ENCODE measurements at places on chromosomes 3 and 15.

GRCh38 chr15:38714309-38715072 is 149.9 kb upstream of the RASGRP1 start:
- DNase-seq = no peak

DNA sequence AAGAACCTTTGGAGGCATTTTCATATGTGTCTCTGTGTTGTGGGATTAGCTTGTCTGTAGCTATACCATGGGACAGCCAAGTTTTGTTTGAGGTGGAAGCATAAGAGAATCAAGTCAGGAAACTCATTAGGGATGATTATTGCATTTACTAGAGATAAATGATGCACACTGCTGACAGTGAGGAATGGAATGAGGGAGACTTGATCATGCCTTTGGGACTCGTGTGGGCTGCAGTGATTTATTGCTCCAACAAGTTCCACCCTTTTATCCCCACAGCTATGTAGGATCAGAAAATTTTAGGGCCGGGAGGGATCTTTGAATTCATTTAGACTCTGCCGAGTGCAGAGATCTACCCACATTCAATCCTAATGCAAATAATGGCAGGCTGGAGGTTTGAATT is 16.3 kb downstream of the ZNF385D start:
- DNase-seq = no peak

DNA sequence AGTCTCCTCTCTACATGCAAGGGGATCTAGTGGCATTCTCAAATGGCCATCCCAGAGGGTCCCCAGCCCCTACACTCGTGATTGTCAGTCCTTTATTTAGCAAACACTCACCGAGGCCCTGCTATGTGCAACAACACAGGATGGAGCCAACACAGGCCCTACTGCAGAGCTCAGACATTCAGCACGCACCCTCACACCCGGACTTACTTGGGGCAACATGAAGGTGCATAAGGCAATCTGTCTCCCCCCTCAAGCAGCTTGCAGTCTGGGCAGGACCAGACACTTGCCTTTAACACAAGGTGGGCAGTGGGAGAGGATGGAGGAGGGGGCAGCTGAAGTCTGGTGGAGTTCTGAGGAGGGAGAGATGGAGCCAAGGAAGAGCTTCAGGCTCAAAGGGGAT is 258.4 kb downstream of the XXYLT1 start:
- DNase-seq = no peak

GRCh38 chr3:138681463-138682220 is 73.1 kb downstream of the FAIM start:
- no peak for DNase-seq

DNA sequence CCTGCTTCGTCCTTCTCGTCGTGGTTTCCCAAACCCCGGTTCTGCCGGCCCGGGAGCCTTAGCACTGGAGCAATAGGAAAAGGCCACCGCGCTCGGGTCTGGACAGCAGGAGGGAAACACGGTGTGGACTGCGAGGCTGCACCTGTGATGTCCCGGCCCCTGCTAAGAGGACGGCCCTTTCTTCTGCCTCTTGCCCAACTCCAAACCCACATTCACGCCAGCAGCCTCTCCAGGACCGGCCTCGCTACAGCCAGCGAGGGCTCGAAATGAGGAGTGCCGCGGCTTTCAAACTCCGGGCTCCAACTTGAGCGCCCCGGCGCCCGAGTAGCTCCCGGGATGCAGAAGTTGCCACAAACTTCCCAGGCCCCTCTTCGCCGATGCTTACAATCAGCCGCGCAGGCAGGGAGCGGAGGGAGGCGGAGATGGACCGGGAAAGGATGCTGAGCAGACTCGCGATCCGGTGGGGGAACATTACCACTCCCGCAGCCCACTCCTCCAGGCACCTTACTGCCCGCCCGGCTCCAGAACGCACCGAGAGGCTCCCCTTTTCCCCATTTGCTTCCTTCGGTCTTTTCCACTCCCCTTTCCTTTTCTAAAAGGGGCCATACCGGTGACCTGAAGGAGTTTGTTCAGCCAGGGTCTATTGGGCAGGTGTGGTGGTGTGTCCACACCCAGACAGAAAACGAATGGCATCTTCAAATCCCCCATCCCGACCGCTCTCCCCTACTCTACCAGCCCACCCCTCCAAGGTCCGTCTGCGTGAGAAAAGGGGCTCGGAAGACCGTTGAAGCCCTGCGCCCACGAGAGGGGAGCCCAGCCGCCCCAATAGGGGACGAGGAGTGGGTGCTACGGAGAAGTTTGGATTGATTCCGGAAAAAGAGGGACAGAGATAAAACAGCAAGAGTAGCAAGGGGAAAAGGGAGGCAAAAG is 18.8 kb upstream of the SATB1 start:
- peak; percentile 68 for DNase-seq

GRCh38 chr3:151135541-151136337 is 50.3 kb downstream of the MED12L start:
- no peak for DNase-seq

DNA sequence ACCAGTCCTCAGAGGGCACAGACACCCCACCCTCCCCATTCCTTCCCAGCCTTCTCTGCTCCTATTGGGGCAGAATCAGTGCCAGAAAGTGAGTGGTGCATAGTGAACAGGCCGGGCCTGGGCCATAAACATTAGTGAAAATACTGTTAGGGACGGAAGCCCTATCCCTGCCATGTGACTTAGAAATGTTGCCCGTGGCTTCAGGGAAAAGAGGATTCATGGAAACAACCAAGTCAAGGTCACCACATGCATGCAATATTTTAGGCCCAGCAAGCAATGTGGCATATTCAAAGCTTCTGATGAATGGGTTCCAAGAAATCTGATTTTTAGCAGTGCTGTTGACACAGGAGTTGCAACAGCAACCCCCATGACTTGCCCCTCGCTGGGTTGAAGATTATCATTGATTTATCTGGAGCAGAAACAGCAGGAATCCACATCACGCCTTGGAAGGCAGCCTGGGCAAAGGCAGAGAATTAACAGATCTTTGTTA is 52.3 kb downstream of the CCNL1 start:
- no peak for DNase-seq

- no peak for DNase-seq
Observed at GRCh38 chr3:62135741-62136140, 237.6 kb downstream of the FEZF2 start.

DNA sequence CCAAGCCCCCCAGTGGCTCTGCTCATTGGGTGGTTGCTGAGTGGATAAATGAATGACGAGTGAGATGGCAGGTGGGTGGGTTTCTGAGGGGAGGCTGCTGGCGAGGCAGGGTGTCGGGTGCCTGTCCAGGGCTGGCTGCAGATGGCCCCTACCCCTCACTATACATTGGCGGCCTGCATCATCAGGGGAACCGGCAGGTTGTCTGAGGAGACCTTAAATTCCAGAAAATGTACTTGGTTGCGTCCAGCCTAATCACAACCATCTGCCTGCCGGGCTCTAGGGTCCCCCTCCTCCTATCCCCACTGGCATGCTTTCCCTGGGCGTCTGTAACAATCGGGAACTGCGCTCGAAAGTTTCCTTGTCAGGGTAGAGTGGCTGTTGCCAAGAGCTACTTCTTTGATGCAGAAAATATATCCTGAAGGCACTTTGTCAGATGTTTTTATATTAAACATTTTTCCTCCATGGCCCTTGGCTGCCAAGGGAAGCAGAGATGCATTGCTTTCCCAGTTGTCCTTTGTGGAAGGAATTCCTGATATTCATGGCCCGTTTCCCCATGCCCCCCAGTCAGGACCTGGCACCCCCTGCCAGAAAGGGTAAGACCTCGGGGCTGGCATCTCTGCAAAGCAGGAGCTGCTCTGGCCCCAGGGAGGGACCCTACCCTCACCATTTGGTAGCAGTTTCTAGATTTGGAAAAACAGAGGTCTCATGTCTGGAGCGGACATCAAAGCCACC is 22.9 kb downstream of the SMAD6 start:
- no peak for DNase-seq

DNA sequence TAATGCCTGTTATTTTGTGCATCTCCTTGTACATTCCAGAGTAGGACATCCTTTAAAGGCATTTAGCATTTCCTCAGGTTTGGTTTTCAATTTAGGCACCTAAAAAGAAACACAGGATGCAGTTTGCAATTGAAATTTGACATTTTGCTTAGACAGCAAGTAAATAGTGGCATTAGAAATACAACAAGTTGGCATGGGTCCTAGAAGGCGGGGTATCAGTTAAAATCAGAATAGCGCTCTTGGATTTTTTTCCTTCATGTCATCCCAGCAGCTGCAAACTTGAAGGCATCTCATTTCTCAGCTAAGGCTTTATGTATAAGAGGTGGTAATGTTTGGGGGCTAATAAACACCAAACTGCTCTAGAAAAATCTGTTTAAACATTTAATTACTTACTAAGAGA is 47.5 kb upstream of the SKOR1 start:
- DNase-seq = no peak

DNA sequence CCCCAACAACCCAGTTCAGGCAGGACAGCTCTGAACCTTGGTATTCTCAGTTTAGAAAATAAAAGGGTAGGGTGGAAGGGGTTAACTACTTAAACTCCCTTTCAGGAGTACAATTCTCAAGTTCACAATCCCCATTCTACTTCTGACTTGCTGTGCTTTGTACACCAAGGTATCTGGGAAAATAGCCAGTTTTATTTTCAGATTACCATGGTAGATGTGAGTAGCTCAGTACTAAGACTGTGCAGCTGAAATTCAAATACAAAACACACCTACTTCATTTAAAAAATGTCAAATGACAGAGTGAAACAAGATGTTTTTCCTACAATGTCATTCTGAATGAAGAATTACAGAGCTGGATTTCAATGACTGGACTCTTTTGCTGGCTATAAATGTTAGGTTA is 27.4 kb downstream of the SLC7A14 start:
- no peak for DNase-seq

DNA sequence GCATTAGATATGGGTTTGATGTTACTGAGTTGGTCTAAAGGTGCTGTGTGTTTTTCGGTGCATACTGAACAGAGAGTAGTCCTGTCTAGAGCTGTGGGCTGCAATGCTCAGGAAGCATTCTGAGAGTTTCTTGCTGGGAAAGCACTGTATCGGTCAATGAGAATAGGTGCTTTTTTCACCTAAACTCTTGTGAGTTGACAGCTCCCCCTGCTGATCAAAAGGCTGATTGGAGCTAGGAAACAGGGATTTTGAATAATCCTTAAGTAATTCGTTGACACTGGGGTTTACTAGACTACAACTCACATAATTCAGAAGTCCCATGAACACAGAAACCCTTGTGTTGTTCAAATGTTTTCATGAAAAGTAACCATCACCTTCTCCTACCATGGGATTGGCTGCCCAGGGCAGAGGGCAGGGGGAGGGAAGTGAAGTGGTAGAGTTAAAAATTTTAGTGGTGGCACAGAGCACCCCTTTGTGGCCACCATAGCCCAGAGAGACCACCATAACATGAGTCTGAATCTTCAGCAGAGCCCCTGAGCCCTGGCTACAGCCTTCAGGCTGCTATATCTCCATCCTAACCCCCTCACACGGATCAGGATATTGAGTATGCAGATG is 13.0 kb upstream of the MANF start:
- DNase-seq = peak; percentile 32

DNA sequence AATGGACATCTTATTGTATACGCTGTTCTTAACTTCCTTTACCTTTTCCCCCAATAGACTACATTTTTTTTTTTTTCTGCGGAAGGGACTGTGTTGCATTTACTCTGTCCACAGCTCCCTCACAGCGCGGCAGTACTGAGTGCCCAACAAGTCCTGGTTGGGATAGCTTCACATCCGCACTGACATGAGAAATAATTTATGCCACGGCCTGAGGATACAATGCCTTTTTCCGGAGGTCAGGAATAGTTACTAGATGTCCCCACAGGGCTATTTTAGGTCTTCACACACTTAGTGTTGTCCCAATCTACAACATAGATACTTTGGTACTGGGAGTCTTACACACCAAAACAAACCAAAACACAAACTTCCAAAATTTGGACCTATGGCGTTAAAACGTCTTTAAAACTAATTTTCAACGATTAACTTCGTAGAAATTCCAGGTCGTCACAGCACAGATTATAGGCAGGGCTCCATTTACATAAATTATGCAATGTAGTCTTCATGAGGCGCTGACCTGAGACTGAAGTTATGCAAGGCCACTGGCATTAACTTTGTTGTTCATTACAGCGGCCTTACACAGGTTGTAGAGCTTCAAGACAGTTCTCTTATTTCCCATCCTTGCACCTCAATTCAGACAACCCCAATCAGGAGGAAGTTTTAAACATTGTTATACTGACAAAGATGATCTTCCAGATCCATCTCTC is 989 bp upstream of the PPIB start:
- DNase-seq = no peak

DNA sequence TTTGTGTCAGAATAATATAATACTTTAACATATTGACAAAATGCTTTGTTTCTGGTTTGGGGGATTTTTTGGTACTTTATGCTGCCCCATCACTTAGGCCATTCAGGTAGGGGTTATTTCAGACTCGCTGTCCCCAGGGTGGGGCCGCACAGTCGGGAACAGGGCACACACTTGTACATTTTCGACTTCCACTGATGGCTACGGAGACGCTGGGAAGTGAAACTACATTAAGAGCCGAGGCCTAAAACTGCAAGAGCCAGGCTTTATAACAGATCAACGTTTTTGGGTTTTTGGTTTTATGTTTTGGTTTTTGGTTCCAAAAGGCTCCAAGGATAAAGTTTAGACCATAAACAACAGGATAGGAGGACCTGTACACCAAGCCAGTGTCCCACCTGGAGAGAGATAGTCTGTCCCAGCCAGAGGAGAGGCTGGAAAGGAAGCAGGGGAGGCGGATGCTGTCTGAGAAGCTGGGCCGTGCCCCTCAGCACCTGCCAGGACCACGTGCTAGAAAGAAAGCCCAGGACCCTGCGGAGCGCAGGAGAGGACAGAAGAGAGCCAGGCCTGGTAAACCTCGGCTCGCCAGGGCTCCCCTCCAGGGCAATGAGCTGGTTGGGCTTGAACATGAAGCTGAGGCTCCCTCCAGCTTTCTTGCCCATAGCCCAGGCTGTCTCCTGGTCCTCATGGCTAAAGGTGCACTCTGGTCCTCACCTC is 111.7 kb downstream of the CHSY1 start:
- no peak for DNase-seq

GRCh38 chr3:11568503-11569155 is 75.1 kb downstream of the VGLL4 start:
- DNase-seq = no peak

DNA sequence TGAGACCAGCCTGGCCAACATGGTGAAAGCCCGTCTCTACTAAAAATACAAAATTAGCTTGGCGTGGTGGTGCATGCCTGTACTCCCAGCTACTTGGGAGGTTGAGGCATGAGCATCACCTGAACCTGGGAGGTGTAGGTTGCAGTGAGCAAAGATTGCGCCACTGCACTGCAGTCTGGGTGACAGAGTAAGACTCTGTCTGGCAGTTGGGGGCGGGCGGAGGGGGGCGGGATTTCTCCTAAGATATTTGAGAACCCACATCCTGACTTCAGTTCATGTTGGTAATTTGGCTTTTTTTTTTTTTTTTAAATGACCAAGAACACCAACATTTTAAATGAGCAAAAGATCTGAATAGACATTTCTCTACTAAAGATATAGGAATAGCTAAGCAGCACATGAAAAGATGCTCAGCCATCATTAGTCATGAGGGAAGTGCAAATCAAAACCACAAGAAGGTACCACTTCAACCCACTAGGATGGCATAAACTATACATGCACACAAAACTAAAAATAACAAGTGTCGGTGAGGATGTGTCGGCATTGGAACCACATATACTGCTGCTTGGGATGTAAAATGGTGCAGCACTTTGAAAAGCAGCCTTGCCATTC is 75.6 kb upstream of the LMOD3 start:
- DNase-seq = no peak

- no peak for DNase-seq
Observed at GRCh38 chr3:100440895-100441294, 39.6 kb downstream of the LNP1 start.

GRCh38 chr3:197001106-197001971 is 28.3 kb downstream of the MELTF start:
- DNase-seq = no peak
